Inflammatory macrophage treated with lipopolysaccharide for 4 hours (primary cell): ENCODE measurements at places on chromosomes 11 and 22.

- peak; percentile 22 for DNase-seq
These were observed 27.6 kb downstream of the PLEKHA7 start for GRCh38 chr11:16986434-16987204.

GRCh38 chr11:77026743-77027142 is 7.5 kb upstream of the B3GNT6 start:
- DNase-seq = no peak

DNA sequence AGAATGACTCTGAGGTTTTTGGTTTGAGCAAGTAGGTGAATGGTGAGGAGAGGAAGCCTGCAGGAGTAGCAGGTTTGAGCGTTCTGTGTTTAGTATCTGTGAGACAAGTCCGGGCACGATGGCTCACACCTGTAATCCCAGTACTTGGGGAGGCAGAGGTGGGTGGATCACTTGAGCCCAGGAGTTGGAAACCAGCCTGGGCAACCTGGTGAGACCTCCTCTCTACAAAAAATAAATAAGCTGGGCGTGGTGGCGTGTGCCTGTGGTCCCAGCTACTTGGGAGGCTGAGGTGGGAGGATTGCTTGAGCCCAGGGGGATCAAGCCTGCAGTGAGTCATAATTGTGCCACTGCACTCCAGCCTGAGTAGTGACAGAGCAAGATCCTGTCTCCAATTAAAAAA is 9.7 kb upstream of the CENATAC start:
- DNase-seq = no peak

GRCh38 chr11:69278091-69278867 is 15.7 kb upstream of the MYEOV start:
- no peak for DNase-seq
